ENCODE measurements at places on chromosomes 7 and 10. TPM values are rescaled to one million over a fixed set of nuclear protein-coding genes. Genes with fewer than 3 reads are reported as not detected.

Gene C10orf90
- not detected for total RNA-seq

Gene TMEM140
- total RNA-seq, result 31.3 TPM

- no peak for DNase-seq
- no peaks in the 10 kb centered on the region for H3K36me3 ChIP-seq
- no peak overlapping the region for H3K4me3 ChIP-seq
- H3K27me3 ChIP-seq, result no peaks in the 10 kb centered on the region
- H3K27ac ChIP-seq, result no peak overlapping the region
These were observed 28.2 kb downstream of the ZCCHC24 start for GRCh38 chr10:79417266-79417665.

Gene NPTX2
- total RNA-seq, result not detected

DNA sequence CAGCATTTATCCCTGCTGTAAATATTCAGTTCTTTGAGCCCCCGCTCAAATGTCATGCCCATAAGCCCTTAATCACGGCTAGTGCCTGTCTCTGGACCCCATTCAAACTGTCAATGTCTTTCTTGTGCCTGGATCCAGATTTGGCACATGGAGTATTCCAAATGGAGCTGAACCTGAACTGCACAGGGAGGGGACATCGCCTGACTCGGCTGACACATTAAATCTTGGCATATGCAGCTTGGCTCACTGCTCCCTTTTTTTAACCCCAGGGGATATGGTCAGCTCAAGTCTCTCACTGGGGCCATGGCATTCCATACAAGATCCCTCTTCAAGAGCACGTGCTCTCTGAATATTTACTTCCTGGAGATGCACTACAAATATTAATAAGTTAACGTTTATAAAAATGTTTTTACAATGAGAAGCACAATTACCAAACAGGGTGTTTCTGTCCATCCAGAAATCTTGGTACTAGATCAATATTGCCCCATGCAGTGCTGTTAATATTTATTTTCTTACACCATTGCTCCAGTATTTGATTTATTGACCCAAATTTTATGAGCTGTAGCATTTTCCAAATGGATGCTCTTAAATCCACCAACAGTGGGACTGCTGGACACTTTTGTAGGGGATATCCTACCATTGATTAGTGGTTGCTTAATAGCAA lies 57.4 kb downstream of the FGFR2 start:
- H3K4me1 ChIP-seq, result no peaks in the 10 kb centered on the region
- no peaks in the 10 kb centered on the region for H3K27me3 ChIP-seq
- DNase-seq, result no peak

DNA sequence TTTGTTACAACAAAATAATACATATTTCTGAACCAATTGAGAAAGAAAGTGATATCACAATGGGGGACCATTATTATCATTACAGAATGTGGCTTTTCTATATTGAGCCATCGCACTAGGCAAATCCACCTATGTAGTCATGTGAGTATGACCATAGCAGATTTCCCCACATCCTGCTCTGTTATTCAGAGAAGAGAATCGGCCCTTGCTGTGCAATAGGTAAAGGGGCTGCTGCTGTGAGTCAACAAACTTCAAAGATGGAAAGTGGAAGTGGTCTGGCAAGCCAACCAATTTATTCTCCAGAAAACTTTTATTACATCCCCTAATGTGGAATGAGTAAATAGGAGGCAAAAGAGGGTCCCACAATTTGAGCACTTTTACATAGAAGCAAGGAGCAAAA lies 573.4 kb downstream of the ETV1 start:
- H3K27ac ChIP-seq, result no peak overlapping the region
- H3K36me3 ChIP-seq, result no peaks in the 10 kb centered on the region
- no peak for DNase-seq
- no peak overlapping the region for H3K4me3 ChIP-seq
- no peaks in the 10 kb centered on the region for H3K27me3 ChIP-seq
- no peaks in the 10 kb centered on the region for H3K4me1 ChIP-seq

GRCh38 chr7:96547371-96547811 lies 162.3 kb downstream of the SEM1 start:
- no peak overlapping the region for H3K4me3 ChIP-seq
- no peaks in the 10 kb centered on the region for H3K4me1 ChIP-seq
- no peaks in the 10 kb centered on the region for H3K27me3 ChIP-seq
- no peaks in the 10 kb centered on the region for H3K36me3 ChIP-seq

Gene FAS
- total RNA-seq, result 44.2 TPM

DNA sequence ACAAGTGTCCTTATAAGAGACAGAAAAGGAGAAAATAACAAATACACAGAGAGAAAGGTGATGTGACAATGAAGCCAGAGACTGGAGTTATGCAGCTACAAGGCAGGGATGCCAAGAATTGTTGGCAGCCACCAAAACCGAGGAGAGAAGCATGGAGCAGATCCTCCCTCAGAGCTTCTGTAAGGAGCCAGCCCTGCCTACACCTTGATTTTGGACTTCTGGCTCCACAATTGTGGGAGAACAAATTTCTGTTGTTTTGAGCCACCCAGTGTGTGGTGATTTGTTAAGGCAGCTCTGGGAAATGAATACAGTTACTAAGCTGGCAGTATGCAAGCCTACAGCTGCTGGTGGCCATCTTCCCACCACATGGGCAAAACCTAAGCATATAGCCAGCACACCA lies 163.6 kb downstream of the GRM8 start:
- H3K27ac ChIP-seq, result no peak overlapping the region
- no peaks in the 10 kb centered on the region for H3K36me3 ChIP-seq
- no peaks in the 10 kb centered on the region for H3K27me3 ChIP-seq
- no peak for DNase-seq
- H3K4me3 ChIP-seq, result no peak overlapping the region

Gene MSS51
- 5.0 TPM for total RNA-seq

- H3K27ac ChIP-seq, result no peak overlapping the region
- H3K27me3 ChIP-seq, result no peaks in the 10 kb centered on the region
- H3K4me3 ChIP-seq, result no peak overlapping the region
- no peak for DNase-seq
- H3K4me1 ChIP-seq, result no peaks in the 10 kb centered on the region
These were observed 24.5 kb upstream of the GTF2IRD1 start for GRCh38 chr7:74429153-74429747.

DNA sequence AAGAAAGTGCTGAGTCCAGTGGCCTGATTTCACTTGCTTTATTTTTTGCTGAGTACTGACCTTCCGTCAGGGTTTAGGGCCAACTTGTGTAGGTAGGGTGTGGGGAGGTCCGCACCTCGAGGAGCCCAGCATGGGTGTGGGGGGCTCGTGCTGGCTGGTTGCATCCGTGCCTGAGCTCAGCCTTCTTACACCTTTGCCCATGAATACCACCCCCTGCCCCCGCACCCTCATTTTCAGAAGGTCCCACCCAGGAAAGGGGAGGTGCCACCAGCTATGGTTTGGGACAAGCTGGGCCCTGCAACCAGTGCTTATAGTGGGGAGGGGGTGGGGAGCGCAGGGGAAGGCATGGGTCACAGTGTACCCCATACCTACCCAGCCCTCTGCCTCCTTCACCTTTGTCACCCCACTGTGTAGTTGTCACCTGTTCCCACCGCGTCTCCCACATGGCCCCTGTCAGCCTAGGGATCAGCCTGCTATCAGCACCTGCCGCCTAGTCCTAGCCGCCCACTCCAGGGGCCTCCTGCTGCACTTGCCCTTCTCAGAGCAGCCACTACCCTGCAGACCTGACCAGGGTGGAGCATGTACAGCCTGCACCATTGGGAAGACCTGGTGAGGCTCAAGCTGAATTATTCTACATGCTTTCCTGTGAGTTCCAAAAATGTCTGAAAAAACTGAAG lies 146.2 kb upstream of the RET start:
- H3K27me3 ChIP-seq, result no peaks in the 10 kb centered on the region
- H3K27ac ChIP-seq, result no peak overlapping the region
- no peaks in the 10 kb centered on the region for H3K36me3 ChIP-seq
- no peak for DNase-seq
- no peak overlapping the region for H3K4me3 ChIP-seq

DNA sequence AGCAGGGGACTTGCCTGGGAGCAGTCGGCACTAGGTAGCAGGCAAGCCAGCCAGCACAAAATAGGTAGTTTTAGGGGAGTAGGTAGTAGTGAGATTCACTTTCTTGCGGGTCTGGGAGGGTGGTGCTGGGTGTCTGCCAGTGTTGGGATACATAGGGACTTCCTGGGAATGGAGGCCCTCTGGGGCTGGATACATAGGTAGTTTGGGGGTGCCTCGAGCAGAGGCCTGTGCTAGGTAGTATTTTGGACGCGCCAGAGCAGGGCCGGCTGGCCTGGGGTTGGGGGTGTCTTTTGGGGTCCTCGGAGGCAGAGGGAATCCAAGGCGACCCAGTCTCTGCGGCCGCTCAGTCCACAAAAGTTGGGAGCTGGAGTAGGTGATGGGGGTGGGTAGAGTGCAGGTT lies 2.0 kb upstream of the HOXA3 start:
- peaks cover 51% of the 10 kb centered on the region for H3K4me1 ChIP-seq
- H3K27ac ChIP-seq, result no peak overlapping the region
- H3K36me3 ChIP-seq, result no peaks in the 10 kb centered on the region
- no peak for DNase-seq
- no peak overlapping the region for H3K4me3 ChIP-seq

Gene DUSP5
- 3.5 TPM for total RNA-seq

- H3K4me1 ChIP-seq, result no peaks in the 10 kb centered on the region
- DNase-seq, result no peak
- H3K27me3 ChIP-seq, result no peaks in the 10 kb centered on the region
- H3K36me3 ChIP-seq, result no peaks in the 10 kb centered on the region
- H3K4me3 ChIP-seq, result no peak overlapping the region
These were observed 24.3 kb downstream of the PRLHR start for GRCh38 chr10:118571123-118571522.

All from CD4-positive, alpha-beta memory T cell (primary cell).